ENCODE measurements at places on chromosomes 11 and 22. TPM values are rescaled to one million over a fixed set of nuclear protein-coding genes. Genes with fewer than 3 reads are reported as not detected.

Gene CARNS1
- 1.4 TPM for total RNA-seq

DNA sequence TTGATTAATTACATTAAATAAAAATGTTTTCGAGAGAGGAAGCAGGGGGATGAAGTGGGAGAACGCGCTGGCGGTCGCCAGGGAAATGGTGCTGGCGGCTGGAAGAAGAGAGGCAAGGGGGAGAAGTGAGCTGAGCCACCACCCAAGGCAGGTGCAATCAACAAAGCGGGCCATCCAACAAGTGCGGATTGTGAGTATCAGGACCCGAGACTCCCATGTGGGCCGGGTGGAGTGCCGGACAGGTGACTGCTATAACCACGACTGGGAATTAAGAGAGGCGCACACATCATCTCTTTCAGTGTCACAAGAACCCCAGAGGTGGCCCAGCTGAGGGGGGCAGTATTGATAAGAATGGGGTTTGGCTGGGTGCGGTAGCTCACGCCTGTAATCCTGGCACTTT is 41.2 kb upstream of the ATXN10 start:
- DNase-seq, result peak; percentile 41

- no peak for DNase-seq
Observed at GRCh38 chr11:95279921-95280868, 49.2 kb upstream of the SESN3 start.

- no peak for DNase-seq
Observed at GRCh38 chr11:64060263-64060860, 24.6 kb downstream of the FLRT1 start.

Gene IL17REL
- not detected for total RNA-seq

Gene OR8G5
- total RNA-seq, result not detected

DNA sequence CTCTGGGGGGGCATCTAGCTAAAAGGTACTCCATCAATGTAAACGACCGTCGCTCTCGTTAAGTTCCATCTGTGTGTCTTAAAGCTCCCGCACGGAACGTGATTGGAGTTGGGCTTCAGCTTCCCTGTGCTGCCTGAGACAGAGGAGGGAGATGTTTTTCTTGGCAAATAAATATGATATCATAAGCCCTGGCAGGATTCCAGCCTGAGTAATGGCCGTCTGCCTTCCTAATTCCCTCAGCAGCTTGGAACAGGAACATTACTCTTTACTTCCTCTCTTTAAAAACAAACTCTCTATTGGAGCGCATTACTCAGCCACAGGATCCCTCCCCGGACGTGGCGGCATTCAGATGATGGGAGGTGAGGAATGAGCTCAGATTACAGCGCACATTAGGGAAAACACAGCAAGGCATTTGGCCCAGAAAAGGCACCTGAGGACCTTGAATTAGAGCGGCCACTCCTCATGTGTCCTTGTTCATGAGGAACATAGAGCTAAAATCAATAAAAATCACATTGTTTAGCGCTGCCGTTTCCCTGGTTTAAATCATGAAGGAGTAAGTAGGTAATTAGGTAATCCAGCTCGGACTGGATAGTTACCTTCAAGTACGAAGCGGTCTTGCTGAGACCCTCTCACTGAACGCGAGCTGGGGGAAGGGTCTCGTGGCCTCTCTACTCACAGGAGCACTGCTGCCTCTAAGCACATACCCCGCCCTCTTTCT is 230.4 kb downstream of the ST3GAL4 start:
- DNase-seq, result peak; percentile 87

Gene CABP2
- not detected for total RNA-seq

Gene GUCY1A2
- total RNA-seq, result 34.1 TPM

DNA sequence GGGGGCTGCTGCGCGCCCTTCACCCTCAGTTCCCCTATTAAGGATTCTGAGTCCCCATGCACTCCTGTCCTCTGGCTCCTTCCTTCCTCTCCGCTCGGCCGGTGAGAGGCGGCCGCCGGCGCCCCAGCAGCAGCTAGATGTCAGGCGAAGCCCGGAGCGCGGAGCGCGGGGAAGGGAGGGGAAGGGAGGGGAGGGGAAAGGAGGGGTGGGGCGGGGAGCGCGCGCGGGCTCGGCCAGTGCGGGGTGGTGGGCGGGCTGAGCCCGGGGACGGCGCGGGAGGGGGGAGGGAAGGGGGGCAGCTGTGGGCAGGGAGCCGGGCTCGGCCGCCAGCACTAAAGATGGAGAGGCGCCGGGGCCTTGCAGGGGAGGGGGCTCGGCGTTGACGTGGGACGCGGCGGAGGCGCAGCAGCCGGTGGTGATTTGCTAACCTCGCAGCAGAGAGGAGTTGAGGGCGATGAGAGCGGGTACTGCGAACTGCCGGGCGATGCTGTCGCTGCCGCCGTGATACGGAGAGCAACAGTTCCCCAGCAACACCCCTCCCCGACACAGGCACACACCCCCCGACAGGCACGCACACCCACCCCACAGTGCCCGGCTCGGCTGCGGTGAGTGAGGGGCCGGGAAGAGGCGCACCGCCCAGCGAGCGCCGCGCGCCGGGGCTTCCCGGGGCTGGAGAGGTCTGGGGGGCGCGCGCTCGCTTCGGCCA is at the start of gene ZBTB16:
ZBTB16 (plus strand) TSS at position 434 of the 706 bp plus-strand sequence. CDS start 3,590 bp downstream, outside the sequence.
- DNase-seq, result peak; percentile 96

Gene B4GALNT4
- total RNA-seq, result 1.8 TPM

DNA sequence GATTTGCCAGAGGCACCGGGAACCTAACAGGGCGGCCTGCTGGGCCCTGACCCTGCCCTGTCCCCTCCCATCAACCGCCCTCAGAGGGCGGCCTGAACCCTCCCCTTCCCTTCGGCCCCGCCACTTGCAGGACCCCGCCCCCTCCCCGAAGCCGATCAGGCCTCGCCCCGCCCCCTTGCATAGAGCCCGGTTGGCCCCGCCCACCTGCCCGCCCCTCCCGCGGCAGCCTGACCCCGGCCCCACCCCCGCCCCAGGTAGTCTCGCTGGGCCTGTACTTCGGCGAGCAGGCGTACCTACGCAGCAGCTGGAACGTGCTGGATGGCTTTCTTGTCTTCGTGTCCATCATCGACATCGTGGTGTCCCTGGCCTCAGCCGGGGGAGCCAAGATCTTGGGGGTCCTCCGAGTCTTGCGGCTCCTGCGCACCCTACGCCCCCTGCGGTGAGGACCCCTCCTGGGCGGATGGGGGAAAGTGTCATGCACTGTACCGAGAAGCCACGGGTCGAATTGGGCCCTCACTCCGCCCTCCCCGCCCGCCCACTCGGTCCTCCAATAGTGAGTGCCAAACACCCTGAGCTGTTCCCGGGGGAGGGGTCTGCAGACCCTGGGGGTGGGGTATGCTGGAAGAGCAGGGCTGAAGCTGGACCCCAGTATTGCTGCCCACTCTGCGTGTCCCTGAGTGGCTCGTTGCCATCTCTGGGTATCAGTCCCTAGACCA is 94.1 kb downstream of the CACNA1I start:
- no peak for DNase-seq

- no peak for DNase-seq
Observed at GRCh38 chr11:135069890-135070289, 657.8 kb upstream of the B3GAT1 start.

Gene UBQLNL
- total RNA-seq, result 0.38 TPM

- DNase-seq, result no peak
Observed at GRCh38 chr11:9150501-9150900, 59.1 kb upstream of the SCUBE2 start.

Gene KCNQ1
- total RNA-seq, result 4.7 TPM

DNA sequence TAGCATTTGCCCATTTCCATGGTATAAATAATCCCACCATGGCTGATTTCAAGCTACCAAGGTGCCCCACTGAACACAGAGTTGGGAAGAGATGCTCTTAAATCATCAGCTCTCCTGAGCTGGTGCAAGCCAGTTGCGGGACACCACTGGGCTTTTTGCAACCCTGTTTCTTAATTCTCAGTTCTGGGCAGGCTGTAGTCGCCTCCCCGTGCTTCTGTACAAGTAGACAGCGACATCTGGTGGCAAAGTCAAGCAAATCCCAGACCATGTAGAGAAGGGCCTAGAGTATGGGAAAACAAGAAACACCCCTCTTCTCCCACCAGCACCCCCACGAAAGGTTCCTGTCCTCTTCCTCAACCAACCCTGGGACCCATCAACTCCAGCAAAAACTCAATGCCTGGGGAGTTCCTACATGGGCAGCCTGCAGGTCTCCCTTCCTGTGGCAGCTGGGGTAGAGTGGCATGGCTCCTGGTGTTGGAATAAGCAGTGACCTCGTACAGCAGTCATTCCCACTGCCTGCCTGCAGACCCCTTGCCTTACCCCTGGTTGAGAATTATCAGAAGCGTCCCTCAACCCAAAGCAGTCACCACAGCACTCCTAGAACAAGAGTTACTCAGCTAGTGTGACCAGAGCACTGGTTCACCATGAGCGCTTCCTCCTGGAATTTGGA is 68.4 kb downstream of the IGLL5 start:
- DNase-seq, result no peak

GRCh38 chr22:23095733-23096342 is 25.5 kb downstream of the GNAZ start:
- no peak for DNase-seq

Gene OLFML1
- total RNA-seq, result 13.2 TPM

DNA sequence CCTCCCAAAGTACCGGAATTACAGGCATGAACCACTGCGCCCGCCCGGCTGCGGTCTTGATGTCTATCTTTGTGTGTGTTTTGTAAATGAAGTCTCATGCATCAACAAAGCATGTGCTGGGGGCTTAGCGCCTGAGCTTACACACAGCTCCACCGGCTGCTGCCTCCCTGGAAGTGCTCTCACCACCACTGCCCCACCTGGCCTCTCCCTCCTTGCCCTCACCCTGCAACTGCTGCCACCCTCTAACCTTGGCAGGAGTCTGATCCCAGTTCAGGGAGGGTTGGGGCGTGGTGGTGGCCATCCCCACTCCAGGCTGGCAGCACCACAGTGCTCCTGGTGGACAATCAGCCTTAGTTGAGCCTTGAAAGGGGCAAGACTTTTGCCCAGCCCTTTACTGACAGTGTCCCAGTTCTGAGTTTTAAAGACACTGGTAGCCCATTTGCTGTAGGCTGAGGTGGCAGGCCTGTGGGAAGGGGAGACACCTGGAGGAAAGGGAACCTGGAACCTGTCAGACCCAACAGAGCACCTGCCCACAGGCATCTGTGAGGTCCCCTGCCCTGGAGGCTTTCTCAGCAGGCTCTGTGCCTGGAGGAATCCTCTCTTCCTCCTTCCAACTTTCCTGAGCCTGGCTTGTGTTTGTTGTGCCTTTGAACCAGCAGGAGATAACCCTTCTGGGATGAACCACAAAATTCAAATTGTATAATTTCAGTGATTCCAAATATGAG is 42.4 kb upstream of the WEE1 start:
- DNase-seq, result no peak

DNA sequence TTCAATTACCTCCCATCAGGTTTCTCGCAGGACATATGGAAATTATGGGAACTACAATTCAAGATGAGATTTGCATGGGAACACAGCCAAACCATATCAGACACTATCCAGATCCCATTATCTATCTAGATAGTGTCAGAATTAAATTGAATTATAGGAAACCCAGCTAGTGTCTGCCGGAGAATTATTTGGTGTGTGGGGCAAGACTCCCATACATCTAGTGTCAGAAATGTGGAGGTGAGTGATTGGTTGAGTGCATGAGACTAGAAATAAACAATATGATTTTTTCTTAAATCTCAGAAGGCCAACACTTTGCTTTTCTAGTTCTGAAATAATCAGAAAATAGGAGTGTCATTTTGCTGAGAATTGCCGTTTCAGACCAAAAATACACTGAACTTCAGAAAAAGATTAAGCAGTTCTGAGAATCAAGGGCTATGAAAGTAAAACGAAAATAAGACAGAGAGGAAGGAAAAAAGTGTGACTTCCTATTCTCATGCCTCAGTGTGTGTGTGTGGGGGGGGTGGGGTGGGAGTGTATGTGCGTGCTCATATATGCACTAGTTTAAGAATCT is 21.3 kb downstream of the CASP12 start:
- DNase-seq, result no peak

Gene UNC93B1
- 15.9 TPM for total RNA-seq

- DNase-seq, result no peak
Observed at GRCh38 chr22:35728639-35729308, 11.1 kb downstream of the APOL5 start.

Gene SCGB1A1
- total RNA-seq, result not detected

DNA sequence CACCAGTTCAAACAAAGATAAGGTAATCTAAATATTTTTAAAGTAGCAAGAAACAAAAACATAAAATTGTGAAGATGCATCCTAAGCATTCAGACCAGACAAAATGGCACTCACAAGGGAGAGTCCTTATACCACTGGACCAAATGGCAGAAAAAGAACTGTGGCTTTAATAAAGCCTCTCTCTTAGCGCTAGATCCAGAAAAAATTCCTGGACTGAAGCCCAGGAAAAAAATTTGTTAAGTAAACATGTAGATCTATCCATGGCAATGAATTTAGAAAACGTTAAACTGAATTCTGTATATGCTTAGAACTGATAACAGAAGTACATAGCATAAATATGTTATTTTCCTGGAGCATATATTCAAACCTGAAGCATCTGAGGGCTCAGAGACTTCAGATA is 11.8 kb upstream of the CD59 start:
- DNase-seq, result no peak

GRCh38 chr11:62556108-62556874 is 9.7 kb upstream of the AHNAK start:
- DNase-seq, result peak; percentile 97

Gene SYT12
- 0.37 TPM for total RNA-seq

Gene PATE4
- total RNA-seq, result not detected

Gene SAC3D1
- total RNA-seq, result 5.5 TPM

Gene ST14
- 6.0 TPM for total RNA-seq

- DNase-seq, result no peak
Observed at GRCh38 chr11:6228520-6228919, 5.9 kb downstream of the FHIP1B start.

Gene YPEL4
- 0.33 TPM for total RNA-seq

- no peak for DNase-seq
Observed at GRCh38 chr11:68164437-68164836, 43.2 kb upstream of the CHKA start.

DNA sequence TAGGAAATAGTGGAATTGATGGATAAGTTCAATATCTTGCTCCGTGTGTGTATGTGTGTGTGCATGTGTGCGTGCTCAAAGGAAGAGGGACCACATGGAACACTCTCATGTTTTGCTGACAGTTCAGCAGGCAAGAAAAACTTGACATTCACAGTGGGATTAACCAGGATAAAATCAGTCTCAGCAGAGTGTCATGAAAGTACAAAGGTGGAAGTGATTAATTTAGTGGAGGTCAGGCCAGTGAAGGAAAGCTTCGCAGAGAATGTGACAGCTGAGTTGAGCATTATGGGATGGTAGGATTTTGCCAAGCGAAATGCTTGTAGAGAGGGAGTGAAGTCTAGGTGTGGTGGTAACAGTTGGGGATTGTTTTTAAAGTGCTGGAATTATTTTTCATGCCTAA is 15.7 kb upstream of the FBXO3 start:
- DNase-seq, result no peak

- no peak for DNase-seq
Observed at GRCh38 chr22:32487461-32487860, 12.8 kb downstream of the FBXO7 start.

Gene KIF18A
- total RNA-seq, result 4.2 TPM

DNA sequence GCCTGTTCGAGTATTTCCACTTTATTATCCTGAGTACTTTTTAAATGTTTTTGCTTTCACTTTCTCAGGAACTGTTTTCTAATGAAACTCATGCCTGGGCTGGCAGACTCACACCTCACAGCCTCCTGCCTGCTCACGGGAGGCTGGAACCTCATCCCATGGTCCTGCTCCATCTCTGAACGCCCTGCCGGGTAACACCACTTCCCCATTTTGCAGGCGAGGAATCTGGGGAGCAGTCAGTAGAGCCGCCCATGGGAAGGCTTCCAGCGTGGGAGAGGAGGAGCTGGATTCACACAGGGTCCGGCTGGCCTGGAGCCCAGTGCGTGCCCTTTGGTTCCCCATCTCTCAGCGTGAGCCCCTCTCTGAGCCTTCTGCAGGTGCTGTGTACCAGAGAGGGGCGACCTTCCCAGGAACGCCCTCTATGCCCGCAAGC is 53.6 kb downstream of the SCUBE1 start:
- no peak for DNase-seq

Gene PGA5
- total RNA-seq, result 0.71 TPM

Gene IL18BP
- 13.0 TPM for total RNA-seq
